ENCODE measurements at places on chromosomes 11 and 22. TPM values are rescaled to one million over a fixed set of nuclear protein-coding genes. Genes with fewer than 3 reads are reported as not detected.

DNA sequence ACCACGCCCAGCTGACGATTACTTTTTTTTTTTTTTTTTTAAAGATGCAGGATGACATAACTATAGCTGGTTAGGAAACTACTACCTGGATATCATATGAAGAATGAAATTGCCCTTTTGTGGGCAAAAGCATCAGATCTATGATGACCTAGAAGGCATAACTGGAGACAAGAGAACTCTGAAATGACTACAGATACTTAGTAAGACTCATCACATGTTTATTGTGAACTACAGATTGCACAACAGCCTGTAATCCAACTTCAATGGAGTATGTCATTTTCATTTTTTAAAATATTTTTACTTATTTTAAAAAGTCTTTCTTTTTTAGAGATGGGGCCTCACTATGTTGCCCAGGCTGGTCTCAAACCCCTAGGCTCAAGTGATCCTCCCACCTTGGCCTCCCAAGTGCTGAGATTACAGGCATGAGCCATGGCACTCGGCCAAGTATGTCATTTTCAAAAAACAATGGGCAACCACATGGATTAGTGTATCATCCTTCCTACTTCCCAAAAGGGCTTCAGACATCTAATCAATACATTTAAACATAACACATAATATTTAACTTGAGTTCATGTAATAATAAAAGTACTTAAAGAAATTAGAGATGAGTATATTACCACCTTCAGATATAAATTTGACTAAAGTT lies 3.3 kb downstream of the MTMR2 start:
- DNase-seq, result no peak

- DNase-seq, result no peak
Measured at GRCh38 chr11:86145439-86146156, 76.7 kb upstream of the PICALM start.

DNA sequence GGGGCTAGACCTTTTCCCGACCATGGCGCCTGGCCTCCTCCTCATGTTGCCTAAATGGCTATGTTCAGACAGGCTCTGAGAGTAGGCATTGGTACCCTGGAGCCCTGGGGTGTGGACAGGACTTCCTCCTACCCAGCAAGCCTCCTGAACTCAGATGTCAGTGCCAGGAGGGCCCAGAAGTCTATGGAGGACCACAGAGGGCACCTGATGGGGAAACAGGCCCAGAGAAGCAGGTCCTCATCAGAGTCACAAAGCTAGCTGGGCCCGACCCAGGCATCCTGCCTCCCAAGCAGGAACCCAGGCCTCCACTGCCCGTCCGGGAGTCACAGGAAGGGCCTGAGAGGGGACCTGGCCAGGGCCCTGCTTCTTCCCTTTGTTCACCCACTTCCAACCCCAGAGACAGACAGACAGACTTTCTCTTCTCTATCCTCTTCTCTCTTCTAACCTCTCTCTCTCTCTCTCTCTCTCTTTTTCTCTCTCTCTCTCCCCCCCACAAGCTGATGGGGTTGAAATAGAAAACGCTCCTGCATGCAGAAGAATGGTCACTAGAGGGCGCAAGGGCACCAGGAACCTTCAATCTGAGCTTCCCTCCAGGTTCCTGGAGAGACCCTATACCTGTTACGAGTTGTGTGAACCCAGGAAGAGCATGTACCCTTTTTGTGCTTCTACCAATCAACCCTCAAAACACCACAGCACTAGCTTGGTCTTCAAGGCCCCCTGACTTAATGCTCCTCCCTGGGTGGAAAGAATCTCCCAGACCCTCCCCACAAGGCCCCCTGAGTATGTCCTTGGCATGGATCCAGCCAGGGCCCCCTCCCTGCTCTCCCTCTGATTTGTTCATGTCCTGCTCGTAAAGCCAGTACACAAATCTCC lies 27.1 kb downstream of the ARAP1 start:
- DNase-seq, result peak; percentile 91

DNA sequence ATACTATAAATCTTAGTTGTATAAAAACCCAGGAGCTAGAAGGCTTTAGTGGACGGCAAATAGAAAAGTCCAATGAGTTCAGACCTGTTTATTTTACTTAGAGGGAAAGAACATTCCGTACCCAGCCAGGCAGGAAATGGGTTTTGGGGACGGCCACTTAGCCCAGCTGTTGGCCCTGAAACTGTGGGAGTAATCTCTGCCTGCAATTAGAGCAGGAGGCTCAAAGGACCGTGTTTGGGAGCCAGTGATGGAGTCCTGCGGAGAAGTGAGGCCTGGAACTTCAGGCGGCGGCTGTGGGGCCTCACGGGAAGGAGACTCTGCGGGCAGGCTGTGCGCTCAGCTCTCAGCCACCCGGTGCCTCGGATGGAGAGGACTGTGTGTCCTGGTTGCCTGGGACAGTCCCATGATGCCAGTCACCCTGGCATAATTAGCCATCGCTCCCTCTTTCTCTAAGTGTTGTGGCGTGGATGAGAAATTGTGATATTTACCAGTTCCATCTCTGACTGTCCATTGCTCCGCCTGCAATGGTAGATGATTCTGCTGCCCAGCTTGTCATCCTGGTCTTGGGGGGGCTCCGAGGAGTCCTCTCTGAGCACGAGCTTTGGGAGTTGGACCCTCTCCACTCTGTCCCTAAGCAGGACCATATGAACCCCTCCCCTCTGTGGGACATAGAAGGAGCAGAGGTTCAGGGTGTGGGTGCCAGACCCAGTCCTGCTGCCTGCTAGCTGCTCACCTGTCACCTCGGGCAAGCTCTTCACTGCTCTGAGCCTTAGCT lies 530.3 kb downstream of the TBC1D22A start:
- DNase-seq, result no peak

DNA sequence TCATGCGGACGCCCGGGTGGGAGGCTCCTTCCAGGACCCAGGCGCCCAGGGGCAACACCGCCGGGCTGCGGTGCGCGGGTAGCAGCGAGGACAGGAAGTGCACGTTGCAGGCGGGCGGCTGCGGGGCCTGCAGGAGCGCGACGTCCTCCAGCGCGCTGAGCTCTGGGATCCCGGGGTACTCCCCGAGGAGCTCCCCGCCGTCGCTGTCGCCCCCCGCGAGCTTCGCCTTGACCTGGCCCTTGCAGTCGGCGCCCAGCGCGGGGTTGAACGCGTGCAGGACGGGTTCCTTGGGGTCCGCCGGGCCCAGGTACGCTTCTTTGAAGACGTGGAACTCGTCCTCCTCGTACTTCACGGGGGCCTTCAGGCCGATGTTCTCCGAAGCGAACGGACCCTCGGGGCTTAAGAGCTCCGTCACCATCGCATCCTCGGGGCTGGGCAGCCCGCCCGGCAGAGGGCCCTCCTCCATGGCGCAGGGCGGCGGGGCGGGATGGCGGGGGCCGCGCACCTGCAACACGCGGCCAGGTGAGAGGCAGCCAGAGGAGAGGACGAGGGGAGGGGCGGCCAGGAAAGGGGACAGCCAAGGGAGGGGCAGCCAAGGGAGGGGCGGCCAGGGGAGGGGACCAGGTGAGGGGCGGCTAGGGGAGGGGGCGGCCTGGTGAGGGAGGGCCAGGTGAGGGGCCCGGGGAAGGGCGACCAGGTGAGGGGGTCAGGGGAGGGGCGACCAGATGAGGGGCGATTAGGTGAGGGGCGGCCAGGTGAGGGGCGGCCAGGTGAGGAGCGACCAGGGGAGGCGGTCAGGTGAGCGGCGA lies 921 bp downstream of the TESMIN start:
- DNase-seq, result peak; percentile 50

DNA sequence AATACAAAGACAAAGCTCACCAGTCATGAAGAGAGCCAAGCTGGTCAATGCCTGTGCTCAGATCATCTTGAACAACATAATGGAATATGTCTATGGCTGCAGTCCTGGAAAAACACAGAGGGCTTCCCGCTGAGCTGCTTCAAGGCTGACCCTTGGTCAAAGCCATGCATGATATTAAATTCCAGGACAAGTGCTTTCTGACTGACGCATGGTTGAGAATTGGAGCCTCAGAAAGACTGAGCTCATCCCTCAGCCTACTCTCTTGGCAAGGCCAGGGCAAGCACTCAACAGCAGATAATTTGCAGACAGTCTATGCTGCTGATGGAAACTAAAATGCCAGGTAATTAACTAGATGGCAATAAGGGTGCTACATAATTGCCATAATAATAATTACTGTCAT lies 89.2 kb downstream of the GALNT18 start:
- DNase-seq, result no peak

DNA sequence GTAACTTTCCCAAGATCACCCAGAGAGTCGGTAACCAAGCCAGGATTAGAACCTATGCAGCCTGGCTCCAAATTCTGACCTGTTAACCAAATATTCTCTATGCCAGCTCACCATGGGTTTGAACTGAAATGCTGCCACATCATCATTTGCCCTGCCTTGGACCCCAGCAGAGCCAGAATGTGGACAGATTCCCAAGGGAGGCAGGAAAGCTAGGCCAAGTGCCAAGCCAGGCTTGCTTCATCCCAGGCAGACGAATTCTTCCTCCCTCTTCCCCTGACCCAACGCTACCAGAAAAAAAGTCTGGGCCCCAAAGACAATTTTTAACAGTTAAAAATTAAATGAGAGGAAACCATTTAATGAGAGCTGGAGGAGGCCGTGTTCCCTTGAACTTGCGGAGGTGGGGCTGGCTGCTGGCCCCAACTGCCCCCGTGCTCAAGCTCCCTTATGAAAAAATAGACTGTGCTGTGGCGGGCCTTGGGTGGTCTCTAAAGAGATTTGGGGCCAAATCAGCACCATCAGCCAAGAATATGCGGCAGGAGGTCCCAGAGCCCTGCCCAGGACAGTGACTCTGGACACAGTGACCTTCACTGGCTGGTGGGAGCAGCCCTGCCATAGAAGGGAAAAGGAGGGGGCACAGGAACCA lies 184.1 kb upstream of the SYT13 start:
- no peak for DNase-seq

The OR51B4 gene
- 0.21 TPM for polyA plus RNA-seq

The TPBGL gene
- not detected for polyA plus RNA-seq

The PRR14L gene
- polyA plus RNA-seq, result 10.8 TPM
